Nephron progenitor cell (in vitro differentiated cells): ENCODE measurements at places on chromosomes 2 and 18.

GRCh38 chr2:64354857-64355680, 98.9 kb upstream of the LGALSL start:
- H3K27ac ChIP-seq: no peak overlapping the region
- H3K4me3 ChIP-seq: no peak overlapping the region
- no peak for DNase-seq
- peaks cover 18% of the 10 kb centered on the region for H3K27me3 ChIP-seq

DNA sequence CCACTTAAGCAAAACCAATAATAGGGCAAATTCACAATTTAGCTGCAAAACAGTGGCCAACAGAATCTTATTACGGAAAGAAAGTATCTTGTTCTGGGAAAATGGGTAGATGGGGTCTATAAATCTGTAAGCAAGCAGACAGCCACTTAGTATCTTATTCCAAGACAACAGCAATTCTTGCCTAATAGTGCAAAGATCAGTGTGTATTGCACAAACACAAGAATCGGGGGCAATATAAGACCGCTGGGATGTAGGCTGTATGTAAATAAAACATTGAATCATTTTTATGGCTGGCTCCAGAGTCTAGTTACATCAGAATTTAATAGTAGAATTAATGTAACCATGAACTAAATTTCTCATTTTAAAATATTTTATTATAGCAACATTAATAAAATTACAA, 85.6 kb downstream of the FBXO15 start:
- no peak overlapping the region for H3K27ac ChIP-seq
- DNase-seq: no peak
- no peak overlapping the region for H3K4me3 ChIP-seq
- H3K27me3 ChIP-seq: peaks cover 3% of the 10 kb centered on the region
- peaks cover 7% of the 10 kb centered on the region for H3K4me1 ChIP-seq

DNA sequence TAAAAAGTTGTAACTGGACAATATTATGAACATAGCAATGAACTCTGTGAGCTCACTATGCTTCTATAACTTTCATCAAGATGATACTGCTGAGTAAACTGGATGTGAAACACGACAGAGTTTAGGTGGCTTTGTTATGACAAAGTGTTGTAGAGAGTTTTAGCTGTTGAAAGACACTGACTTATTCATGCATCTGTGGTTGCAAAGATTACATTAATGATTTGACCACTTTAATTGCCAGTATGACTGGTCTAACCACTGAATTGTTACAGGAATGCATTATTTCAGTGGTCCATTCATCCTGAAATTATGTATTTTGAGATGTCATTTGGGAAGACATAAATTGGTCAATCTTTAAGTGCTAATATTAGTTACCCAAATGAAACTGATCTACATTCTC, 117.9 kb downstream of the SPHKAP start:
- no peak overlapping the region for H3K4me3 ChIP-seq
- H3K4me1 ChIP-seq: peaks cover 15% of the 10 kb centered on the region
- H3K36me3 ChIP-seq: no peaks in the 10 kb centered on the region
- no peak for DNase-seq
- no peak overlapping the region for H3K27ac ChIP-seq

DNA sequence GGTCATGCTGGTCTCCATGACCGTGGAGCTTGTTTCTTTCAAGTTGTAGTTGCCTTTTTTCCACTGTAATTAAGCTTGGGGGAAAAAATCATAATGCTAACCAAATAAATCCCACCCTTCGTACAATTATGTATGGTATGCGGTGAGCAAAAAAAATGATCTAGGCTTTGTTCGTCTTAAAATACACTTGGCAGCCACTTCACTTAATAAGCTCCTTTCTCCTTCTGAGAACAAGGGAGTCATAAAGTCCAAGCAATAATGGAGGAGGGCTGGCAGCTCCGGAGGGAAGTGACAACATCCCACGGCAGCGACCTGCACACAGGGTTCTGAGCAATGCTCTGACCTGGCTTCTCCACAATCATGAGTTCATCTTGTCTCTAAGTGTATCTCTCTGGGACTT, 91.2 kb upstream of the KLHL29 start:
- no peak overlapping the region for H3K27ac ChIP-seq
- no peaks in the 10 kb centered on the region for H3K27me3 ChIP-seq
- no peaks in the 10 kb centered on the region for H3K36me3 ChIP-seq
- DNase-seq: no peak
- no peaks in the 10 kb centered on the region for H3K4me1 ChIP-seq
- no peak overlapping the region for H3K4me3 ChIP-seq

DNA sequence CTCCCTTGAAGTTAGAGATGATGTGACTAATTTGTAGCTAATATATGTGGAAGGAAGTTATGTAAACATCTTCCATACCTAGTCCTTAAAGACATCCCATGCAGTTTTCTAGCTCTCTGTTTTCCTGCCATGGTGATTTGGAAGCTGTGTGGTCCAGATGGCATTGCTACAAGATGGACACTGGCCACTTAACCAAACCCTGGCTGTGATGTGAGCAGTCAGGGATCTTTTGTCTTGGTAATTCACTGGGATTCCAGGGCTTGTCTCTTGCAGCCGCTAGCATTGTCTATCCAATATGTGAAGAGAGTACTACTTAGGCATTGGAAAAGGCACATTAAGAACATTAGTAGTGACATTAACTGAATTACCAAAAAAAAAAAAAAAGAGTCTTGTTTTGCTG, 139.9 kb upstream of the DOCK10 start:
- H3K27me3 ChIP-seq: peaks cover 7% of the 10 kb centered on the region
- no peaks in the 10 kb centered on the region for H3K36me3 ChIP-seq
- DNase-seq: no peak
- no peak overlapping the region for H3K4me3 ChIP-seq

- no peaks in the 10 kb centered on the region for H3K27me3 ChIP-seq
- H3K36me3 ChIP-seq: no peaks in the 10 kb centered on the region
- H3K27ac ChIP-seq: no peak overlapping the region
Measured at GRCh38 chr18:6661692-6662415, 67.7 kb upstream of the ARHGAP28 start.

GRCh38 chr18:36752929-36753865, 75.6 kb downstream of the TPGS2 start:
- H3K36me3 ChIP-seq: peaks cover 28% of the 10 kb centered on the region
- H3K4me3 ChIP-seq: no peak overlapping the region
- no peak for DNase-seq
- H3K4me1 ChIP-seq: peaks cover 2% of the 10 kb centered on the region

DNA sequence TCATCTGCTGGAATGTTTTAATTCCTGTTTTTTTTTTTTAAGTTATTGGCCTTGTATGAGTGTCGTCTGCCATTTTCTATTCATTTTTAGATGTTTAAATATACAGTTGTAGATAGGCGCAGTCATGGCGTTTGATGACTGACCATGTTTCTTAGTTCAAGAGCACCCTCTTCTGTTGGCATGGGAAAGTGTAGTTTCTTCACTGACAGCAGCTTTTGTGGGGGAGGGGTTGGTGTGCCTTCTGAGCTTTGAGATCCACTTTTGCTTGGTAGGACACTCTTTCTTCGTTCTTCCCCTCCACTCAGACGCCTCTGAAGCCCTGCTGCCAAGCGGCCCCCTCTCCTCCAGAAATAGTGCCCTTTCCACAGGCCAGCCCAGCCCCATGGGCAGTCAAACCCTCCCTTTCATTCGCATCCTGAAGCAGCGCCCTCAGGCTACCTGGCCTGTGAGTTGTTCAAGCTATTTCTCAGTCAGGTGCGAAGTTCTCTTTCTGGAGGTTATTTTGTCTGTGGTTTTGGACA, 492.0 kb downstream of the TNS1 start:
- peaks cover 4% of the 10 kb centered on the region for H3K36me3 ChIP-seq
- no peaks in the 10 kb centered on the region for H3K27me3 ChIP-seq

- no peaks in the 10 kb centered on the region for H3K27me3 ChIP-seq
- peaks cover 5% of the 10 kb centered on the region for H3K4me1 ChIP-seq
- no peaks in the 10 kb centered on the region for H3K36me3 ChIP-seq
- no peak overlapping the region for H3K27ac ChIP-seq
Measured at GRCh38 chr2:72220170-72220569, 72.5 kb upstream of the CYP26B1 start.

- H3K36me3 ChIP-seq: no peaks in the 10 kb centered on the region
- no peak for DNase-seq
- no peaks in the 10 kb centered on the region for H3K27me3 ChIP-seq
- no peak overlapping the region for H3K4me3 ChIP-seq
- H3K27ac ChIP-seq: no peak overlapping the region
- H3K4me1 ChIP-seq: no peaks in the 10 kb centered on the region
Measured at GRCh38 chr2:179703702-179704101, 157.7 kb downstream of the ZNF385B start.

DNA sequence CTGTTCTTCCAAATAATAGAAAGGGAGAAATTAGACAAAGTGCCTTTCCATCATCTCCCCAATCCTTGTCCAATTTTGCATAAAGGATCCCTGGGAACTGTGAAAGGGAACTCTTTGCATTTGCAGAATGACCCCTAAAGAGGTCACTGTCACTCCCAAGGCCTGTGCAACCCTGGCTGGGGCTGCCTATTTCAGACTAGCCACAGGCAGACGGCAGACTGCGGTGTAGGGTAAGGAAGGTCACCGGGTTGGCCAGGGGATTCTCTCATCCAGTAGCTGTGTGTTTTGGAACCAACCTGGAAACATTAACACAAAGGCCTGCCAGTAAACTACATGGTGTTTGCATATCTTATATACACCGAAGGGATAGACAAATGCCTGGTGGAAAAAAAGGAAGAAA, 818.7 kb downstream of the BCL11A start:
- no peaks in the 10 kb centered on the region for H3K36me3 ChIP-seq
- H3K4me1 ChIP-seq: peaks cover 26% of the 10 kb centered on the region
- DNase-seq: peak; percentile 21
- no peak overlapping the region for H3K27ac ChIP-seq
- peaks cover 3% of the 10 kb centered on the region for H3K27me3 ChIP-seq

DNA sequence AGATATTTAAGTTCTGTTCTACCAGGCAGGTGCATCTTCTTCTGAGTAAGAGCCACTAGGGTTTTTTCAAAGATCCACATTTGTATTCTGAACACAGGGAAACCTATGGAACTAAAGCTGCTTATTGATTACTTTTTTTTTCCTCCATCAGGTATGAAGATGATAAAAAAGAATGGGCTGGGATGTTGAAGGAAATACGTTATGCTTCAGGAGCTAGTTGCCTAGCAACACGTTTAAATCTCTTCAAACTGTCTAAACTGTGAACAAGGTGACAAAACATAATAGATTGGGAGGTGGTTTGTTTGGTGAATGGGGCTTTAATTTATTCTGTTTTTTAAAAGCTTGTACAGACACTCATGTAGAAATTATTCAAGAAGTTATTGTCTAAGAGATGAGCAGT, 15.9 kb downstream of the KLHL41 start:
- no peak for DNase-seq
- peaks cover 14% of the 10 kb centered on the region for H3K36me3 ChIP-seq
- peaks cover 3% of the 10 kb centered on the region for H3K27me3 ChIP-seq
- no peak overlapping the region for H3K27ac ChIP-seq
- H3K4me3 ChIP-seq: no peak overlapping the region

- no peak overlapping the region for H3K27ac ChIP-seq
- H3K36me3 ChIP-seq: no peaks in the 10 kb centered on the region
- H3K27me3 ChIP-seq: peaks cover 2% of the 10 kb centered on the region
- DNase-seq: no peak
Measured at GRCh38 chr2:105615305-105615704, 129.4 kb upstream of the NCK2 start.

DNA sequence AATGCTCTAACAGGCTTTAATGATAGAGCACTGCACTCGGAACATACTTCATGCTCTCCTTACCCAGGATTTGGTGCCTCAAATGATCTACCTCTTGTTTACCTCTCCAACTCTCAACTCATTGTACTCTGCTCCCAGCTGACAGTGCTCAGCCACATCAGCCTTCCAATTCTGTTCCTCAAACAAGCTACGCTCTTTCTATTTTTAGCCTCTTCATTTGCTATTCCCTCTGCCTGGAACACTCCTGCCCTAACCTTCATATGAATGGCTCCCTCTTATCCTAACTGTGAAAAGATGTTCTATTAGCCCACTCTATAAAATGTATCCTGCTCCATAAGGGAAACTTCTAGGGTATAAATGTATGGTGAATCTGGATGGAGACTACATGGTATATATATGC, 42.5 kb downstream of the PIGN start:
- no peak overlapping the region for H3K4me3 ChIP-seq
- H3K27me3 ChIP-seq: no peaks in the 10 kb centered on the region
- H3K27ac ChIP-seq: no peak overlapping the region
- peaks cover 17% of the 10 kb centered on the region for H3K36me3 ChIP-seq
- H3K4me1 ChIP-seq: no peaks in the 10 kb centered on the region
- no peak for DNase-seq

DNA sequence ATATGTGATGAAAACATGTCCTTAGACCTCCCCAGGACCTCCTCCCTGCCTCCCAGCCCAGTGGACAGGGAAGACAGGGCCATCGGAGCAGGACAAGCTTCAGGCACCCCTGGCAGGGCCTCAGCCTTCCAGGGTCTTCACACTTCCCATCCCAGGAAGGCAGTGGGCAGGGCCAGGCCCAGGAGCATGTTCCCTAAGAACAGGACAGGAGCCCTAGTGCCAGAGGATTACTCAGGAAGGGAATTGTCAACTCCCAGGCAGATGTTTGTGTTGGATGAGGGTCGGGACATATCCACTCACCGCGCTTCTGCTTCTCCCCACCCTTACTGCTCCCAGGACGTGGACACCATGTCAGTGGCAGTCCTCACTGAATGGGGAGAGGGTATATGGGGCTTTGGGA, 138.9 kb downstream of the TNS1 start:
- no peak overlapping the region for H3K27ac ChIP-seq
- peaks cover 90% of the 10 kb centered on the region for H3K4me1 ChIP-seq
- H3K36me3 ChIP-seq: peaks cover 9% of the 10 kb centered on the region
- DNase-seq: no peak
- H3K27me3 ChIP-seq: peaks cover 13% of the 10 kb centered on the region
- no peak overlapping the region for H3K4me3 ChIP-seq

DNA sequence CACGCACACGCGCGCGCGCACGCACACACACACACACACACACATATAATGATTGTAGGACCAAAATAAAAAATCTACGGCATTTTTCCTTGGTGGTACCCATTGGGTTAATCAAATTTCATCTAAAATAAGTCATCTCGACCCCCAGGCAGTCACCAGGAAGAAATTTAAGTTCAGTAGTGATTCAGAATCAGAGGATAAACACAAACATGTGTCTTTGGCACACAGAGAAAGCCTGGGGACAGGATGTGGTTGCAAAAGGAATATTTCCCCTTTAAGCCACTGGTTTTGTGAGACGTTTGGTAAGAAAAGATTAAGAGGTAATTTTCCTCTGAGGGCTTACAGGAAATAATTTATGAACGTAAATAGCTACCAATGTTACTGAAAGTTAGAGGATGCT, 171.6 kb upstream of the PIEZO2 start:
- no peak overlapping the region for H3K27ac ChIP-seq
- H3K27me3 ChIP-seq: peaks cover 5% of the 10 kb centered on the region
- H3K4me1 ChIP-seq: no peaks in the 10 kb centered on the region
- no peaks in the 10 kb centered on the region for H3K36me3 ChIP-seq
- no peak for DNase-seq

GRCh38 chr2:223944166-223944702, 901 bp downstream of the WDFY1 start:
- H3K4me1 ChIP-seq: peaks cover 52% of the 10 kb centered on the region
- peak overlapping the region; percentile 71 for H3K27ac ChIP-seq
- peak overlapping the region; percentile 96 for H3K4me3 ChIP-seq
- peak; percentile 63 for DNase-seq
- peaks cover 22% of the 10 kb centered on the region for H3K36me3 ChIP-seq
- no peaks in the 10 kb centered on the region for H3K27me3 ChIP-seq

- peaks cover 2% of the 10 kb centered on the region for H3K27me3 ChIP-seq
- no peak for DNase-seq
- peaks cover 58% of the 10 kb centered on the region for H3K4me1 ChIP-seq
- H3K27ac ChIP-seq: peak overlapping the region; percentile 10
Measured at GRCh38 chr18:44742718-44743311, 62.1 kb downstream of the SETBP1 start.
